ENCODE measurements at places on chromosomes 11 and 22.
A peak's percentile ranks its signal among the peaks of the same experiment; 100 is the strongest.

DNA sequence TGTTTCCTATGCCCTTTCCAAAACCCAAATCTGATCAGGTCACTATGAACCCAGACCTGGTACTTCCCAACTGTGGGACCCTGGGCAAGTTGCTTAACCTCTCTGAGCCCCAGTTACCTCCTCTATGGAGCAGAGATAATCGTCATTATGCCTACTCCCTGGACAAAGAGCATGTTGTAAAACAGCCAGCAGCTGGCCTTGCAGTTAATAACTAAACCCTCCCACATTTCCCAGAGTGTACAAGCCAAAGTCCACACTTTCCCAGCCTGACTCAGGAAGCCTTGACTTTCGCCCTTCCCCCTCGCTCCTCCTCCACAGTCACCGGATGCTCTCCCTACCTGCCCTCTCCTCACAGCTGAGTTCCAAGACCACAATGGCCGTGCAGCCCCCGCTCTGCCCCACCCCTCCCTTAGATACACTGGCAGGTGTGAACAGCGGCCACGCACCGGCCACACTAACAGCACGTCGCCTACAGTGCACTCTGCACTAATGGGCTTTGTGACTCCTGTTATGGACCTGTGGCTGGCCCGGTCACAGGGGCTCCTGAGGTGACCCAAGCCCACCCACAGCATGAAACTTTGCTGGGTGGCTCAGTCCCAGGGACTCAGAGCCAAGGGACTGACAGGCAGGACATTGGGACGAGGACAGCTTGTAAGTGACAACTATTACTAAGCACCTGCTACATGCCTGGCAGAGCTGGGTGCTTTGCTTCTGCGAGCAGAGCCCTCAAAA lies 15.6 kb upstream of the MFNG start:
- no peak for DNase-seq

- no peak for DNase-seq
These were observed 20.6 kb downstream of the TSPAN18 start for GRCh38 chr11:44747316-44747715.

GRCh38 chr11:2516276-2517015 lies 71.6 kb downstream of the KCNQ1 start:
- DNase-seq: no peak

DNA sequence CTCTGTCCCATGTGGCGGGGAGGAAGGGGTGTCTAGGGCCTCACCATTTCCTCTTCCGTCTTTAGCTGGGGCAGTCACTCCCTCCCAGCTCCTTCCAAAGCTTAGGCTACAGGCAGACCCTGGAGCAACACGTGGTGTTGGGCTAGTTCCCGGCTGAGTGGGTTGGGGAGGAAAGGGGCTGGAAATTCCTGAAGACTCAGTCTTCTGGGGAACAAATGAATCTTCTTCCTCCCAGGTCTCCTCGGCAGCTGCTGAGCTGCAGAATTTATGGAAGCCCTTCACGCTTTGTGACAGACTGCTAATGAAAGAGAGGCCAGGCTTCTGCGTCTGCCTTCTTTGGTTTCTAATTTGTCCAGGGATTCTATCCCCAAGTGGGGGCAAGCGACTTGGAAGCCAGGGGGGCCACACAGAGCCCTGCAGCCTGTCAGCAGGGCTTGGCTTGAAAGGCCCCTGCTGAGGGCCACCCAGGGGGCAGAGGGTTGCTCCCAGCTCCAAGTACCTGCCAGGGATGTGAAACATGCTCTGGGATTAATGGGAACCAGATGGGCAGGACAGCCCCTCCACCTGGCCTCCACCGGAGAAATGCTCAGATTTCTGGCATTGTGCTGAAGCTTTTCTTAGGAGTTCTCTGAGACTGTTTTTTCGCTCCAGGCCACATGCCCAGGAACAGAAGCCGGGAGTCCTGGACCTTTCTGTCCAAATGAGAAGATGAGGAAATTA lies 123.1 kb downstream of the PKNOX2 start:
- DNase-seq: no peak

DNA sequence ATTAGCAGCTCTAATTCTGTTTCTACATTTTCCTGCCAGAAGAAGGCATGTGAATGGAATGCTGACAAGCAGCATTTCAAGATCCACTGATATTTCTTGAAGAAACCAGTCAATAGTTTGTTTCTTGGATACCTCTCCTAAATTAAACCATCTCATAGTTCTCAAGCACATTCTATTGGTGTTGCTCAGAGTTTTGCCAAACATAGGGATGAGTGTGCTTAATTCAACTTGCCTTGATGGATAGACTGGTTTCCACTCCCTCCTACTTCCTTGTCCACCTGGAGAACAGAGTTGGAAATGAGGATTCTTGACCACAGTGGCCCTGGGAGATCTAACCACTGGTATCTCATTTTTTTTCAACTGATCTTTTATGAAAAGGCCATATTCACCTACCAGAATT lies 29.8 kb upstream of the DDX10 start:
- DNase-seq: no peak

- no peak for DNase-seq
These were observed 9.2 kb upstream of the MTFP1 start for GRCh38 chr22:30416403-30416802.

- DNase-seq: no peak
These were observed 108.6 kb downstream of the KCNQ1OT1 start for GRCh38 chr11:2590965-2591754.

GRCh38 chr11:13127161-13127560 lies 118.0 kb downstream of the RASSF10 start:
- DNase-seq: no peak

DNA sequence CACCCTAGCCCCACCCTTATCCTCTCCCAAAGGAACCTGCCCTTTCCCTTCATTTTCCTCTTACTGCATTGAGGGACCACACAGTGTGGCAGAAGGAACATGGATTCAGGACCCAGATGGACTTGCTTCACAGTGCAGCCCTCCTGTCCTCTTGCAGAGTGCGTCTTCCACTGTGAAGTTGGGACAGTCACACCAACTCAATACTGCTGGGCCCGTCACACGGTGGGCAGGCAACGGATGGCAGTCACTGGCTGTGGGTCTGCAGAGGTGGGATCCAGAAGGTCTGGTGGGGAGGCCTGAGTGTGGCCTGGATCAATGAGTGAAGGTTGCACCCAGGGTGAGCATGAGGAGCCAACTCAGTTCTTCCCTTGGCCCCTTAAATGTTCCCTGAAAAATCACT lies 129.9 kb upstream of the B3GAT1 start:
- DNase-seq: no peak

DNA sequence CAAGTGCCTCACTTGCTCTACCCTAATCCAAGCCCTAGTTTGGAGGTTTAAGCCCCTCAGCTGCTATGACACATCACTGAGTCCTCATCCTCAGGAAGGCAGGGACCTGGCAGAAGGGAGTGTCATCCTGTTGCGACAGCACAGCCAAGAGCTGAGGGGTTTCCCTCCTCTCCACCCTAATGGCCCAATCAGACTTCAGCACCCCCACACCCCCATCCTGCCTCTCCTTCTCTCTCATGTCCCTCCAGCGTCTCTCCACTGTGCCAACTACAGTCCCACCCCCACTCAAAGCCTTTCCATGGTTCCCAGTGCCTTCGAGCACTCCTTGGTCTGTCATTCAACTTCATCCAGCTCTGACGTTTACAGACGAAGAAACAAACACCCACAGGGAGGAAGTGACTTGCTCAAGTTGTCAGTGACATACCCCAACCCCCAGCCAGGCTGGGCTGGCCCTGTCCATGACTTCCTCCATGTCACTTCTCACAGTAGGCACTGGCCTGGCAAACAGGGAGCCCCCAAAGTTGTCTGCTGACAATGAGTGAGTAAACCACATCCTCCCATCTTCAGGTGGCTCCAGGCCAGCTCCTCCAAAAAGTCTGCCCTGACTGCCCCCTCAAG lies 15.6 kb downstream of the ARAP1 start:
- DNase-seq: peak; percentile 56

GRCh38 chr11:10637731-10638151 lies 55.8 kb downstream of the IRAG1 start:
- no peak for DNase-seq

DNA sequence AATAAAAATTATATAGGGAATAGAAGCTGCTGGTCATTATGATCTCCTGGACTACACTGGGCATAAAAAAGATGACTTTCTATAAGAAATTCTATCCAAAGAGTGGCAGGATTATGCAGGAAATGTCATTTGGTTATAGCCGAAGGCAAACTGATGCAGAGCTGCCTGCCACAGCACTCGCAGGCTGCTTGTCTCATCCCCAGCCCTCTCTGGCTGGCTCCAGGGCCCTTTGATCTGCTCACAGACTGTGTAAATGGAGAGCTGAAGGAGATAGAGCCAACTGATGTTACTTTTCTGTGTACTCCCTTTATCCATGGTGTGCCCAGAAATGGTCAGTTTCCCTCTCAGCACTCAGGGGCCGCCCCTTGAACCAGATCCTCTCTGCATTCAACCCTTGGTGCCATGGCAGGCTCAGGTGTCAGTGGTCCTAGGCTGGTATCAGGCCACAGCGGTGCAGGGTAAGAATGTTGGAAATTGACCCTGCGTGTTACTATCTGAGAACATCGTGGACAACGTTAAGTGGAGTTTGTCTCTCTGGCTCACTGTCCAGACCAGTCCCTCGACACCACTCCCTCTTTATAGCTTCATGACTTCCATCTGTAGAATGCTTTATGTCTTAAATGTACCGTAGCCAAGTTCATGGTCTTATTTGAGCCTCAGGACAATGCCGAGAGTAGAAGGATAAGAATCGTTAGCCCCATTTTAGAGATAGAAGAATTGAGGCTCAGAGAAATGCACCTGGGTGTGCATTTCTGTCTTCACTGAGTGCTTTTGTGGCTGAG lies 27.8 kb downstream of the TEAD1 start:
- DNase-seq: no peak

DNA sequence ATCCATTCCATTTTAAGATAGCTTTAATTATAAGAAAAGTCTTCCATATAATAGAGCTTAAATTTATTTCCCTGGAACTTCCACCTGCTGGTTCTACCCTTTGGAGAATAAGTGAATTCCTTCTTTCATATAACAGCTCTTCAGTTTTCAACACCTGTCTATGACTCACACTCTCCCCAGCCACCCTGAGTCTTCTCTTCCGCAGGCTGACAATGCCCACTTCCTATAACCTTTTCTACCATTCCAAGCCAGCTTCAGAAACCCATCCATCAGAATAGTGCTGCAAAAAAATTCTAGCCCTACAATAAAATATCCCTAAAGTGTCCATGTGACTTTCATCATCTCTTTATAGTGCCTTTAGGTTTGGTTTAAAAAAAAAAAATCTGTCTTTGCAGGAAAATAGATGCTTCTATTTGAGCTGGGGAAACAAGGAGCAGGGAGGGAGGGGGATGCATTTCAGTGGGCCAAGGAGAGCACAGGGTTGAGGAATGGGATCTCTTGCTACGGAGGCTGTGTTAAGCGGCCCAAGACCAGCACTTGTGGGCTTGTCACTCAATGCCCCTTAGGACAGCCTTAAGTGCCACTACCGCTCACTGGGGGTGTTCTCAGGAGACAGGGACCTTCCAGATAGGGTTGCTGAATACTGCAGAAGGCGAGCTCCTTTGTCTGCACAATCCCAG lies 178.6 kb downstream of the DSCAML1 start:
- DNase-seq: no peak

DNA sequence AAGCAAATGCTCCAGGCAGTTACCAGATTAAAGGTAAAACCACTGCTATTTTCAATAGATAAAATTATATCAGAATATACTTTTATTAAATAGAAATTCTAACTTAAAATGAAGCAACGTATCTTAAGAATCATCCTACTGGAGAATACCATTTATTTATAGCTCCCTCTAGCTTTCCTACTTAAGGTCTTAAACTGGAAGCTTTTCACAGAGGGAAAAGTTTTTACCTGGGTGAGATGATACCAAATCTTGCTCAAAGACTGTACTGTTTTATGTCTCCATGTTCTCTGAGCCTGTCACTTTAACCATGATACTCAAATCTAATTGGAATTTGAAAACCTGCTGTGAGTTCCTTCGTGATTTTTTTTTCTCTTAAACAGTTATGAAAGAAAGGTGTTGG lies 291.8 kb downstream of the AASDHPPT start:
- no peak for DNase-seq

DNA sequence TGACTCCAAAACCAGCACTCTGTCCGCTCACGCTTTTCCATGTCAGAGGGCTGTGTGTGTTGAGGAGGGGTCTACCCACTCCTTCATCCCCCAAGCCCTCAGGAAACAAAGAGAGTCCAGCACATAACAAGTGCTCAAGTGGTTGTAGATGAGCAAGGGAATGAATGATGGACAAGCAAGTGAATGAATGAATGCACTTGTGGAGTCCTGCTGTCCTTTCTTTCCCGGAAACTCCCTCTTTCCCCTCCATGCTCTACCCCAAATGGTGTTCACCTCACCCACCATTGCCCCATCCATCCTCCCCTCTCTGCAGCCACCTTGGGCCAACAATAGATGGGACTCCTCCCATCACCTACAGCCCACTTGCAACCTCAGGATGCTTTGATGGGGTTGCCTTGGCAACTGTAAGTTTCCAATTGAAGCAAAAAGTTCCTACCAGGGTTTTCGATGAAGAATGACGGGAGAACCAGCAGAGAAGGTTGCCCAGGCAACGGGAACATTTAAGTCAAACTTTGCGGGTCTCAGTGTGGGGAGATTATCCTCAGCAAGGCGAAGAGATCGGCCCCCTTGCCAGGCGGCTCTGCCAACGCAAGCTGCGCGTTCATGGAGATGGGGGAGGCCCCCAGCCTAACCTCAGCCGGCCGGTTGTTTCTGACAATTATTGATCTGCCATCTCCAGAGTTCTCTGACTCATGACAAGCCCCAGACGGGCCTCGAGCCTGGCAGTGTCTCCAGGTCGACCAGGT lies 51.1 kb downstream of the MCM5 start:
- DNase-seq: no peak

DNA sequence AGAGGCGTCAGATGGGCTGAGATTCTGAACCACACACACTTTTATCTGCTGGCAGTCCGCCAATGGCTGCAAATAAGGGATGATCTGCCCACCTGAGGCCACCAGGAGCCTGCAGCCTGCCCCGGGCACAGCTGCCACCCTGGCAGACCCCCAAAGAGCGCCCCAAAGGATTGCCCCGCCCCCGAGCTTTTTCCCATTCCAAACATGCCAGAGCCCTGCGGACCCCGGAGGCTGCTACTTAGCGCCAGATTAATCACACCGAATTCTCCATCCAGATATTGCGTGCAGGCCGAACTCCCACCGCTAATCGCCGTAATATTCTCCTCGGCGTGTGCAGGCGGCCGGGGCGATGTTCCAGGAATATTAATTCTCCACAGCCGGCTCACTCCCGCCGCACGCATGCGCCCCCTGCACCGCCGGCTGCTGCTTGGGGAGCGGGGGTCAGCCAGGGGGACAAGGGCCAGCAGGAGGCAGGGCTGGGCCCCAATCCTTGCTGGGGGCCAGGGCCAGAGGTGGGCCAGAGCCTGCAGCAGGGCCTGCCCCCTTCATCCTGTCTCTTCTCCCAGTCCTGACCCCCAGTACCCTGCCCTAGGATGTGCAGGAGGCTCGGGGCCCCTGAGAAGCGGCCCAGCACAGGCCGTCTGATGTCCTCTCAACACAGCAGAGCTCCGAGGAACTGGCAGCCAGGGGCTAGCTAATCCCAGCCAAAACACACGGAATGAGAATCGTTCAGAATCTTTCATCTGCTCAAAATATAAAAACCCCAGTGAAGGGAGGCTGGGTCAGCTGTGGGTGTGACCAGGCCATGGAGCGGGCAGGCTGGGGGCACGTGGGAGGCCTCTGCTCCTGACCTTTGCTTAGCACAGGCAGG lies 19.5 kb upstream of the TCF20 start:
- DNase-seq: no peak

GRCh38 chr11:71488681-71489270 lies 35.8 kb downstream of the NADSYN1 start:
- DNase-seq: no peak

GRCh38 chr11:20671856-20672546 lies 2.6 kb downstream of the NELL1 start:
- DNase-seq: no peak

GRCh38 chr11:14971865-14972580 lies at the start of gene CALCA:
Gene CALCA, minus strand, starts transcription at chr11:14972351. Its CDS starts 1,159 bp downstream, at chr11:14971192.
- no peak for DNase-seq

GRCh38 chr11:32216749-32217148 lies 125.9 kb downstream of the RCN1 start:
- DNase-seq: no peak
